Posterior vena cava (tissue), 2 donors: ENCODE measurements at places on chromosomes 3 and 15. TPM values are rescaled to one million over a fixed set of nuclear protein-coding genes. Genes with fewer than 3 reads are reported as not detected.

- no peak for DNase-seq
Measured at GRCh38 chr15:27092390-27092789, 121.4 kb downstream of the GABRG3 start.

- DNase-seq: no peak
Measured at GRCh38 chr3:28587723-28588122, 239.1 kb upstream of the AZI2 start.

CHST2 gene
- 3.4 TPM for total RNA-seq

- DNase-seq: no peak
Measured at GRCh38 chr3:43729707-43730414, 39.1 kb downstream of the ABHD5 start.

DNA sequence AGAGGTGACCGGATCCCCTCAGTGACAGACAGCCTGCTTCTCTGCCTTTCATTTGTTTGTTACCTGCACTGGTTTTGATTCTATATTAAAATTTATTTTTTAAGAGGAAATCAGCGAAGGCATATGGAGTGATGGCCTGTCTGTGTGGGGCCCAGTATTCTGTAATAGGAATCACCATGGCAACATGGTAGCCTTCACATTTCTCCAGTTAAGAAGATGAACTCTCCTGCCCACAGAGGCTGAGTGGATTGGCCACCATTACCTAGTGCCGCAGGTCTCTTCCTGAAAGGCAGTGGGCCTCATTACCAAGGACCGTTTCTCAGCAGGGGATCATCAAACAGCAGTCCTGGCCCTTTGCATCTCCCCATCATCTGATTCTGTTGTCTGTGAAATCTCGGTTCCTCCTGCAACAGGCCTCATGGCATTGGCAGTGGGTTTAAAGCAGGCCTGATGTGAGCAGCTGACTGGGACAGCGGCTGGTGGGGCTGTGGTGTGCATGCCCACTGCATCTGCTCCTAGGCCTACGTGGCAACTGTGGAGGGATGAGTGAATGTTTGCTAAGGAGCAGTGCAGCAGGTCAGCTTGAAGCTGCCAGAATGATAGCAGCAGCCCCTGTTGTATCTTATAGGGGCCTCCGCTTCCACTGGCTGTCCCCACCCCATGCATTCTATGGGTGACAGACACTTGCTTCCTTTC is 114.5 kb downstream of the CHCHD6 start:
- DNase-seq: no peak

DNA sequence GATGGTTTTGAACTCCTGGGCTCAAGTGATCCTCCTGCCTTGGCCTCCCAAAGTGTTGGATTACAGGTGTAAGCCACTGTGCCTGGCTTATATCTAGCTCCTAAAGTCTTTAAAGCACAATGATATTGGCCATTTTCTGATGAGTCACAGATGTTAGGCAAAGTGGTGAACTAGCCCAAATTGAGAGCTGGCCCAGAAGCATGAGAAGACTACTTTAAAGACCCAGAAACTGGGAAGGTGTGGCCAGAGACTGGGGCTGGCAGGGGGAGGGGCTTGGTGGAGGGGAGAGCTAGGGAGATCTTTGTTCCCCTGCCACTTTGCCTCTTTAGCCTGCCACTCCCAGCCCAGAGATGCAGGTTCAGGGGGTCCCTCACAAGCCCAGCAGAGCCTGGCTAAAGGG is 21.6 kb downstream of the CHRNA3 start:
- no peak for DNase-seq

DNA sequence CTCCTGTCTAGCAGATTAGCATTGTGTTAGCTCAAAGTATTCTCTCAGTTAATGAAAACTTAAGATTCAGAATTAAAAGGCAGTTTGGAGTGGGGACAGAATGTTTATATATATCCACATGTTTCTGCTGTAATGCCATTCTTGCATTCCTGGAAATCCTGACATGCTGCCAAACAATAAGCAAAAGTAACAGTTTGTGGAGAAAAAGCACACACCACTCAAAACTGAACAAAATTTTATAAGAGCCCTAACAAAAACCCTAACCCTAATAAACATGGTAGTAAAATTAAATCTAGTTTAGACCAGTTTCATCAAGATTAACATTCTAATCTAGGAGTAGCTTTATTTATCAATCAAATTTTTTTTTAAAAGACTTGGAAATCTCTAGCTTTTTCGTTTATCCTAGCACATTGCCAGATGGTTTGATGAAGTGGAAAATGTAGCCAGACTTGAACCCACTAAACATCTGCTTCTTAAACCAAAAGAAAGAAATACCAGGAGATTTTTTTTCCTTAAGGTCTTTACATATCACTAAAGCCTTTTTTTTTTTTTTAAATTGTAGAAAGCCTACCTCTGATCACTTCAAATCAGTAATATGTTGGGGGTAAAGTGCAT is 3.7 kb downstream of the TCAIM start:
- no peak for DNase-seq

DNA sequence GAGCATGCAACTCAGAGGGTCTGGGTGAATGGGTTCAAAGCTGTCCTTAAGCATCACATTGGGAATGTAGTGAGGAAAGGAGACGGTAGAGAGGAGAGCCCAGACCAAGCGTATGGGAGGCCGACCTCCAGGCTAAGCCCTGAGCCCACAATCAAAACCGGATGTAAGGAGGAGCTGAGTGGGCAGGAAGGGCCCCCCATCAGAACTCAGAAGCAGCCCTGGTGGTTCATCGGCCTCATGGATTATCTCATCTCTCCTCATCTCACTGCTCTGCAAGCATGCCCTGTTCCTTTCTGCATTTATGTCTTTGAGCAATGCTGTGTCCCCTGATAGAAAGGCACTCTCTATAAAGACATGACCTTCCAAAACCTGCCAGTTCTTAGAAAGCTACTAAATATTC is 6.2 kb downstream of the HDC start:
- DNase-seq: no peak

PCLAF gene
- 0.52 TPM for total RNA-seq

EFHB gene
- total RNA-seq: 0.90 TPM
